ENCODE measurements at places on chromosomes 2 and 18.

DNA sequence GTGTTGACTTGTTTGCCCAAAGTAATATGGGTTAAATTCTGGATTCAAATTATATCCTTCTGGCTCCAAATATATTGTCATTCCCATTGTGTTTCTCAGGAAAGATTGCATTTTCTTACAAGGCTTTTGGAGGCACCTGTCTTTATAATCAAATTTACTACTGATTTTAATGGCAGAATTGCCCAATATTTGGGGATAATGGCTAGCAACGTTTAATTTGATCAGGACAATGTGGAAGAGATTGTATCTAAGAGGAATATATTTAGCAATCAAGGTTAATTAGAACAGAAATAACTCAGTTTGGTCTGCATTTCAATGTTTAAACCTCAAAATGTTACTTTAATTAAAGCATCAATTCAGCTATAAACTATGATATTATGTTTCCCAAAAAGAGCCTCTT is 41.7 kb upstream of the ZNF804A start:
- no peak for DNase-seq

- DNase-seq: no peak
Observed at GRCh38 chr18:26618135-26618534, 69.8 kb upstream of the KCTD1 start.

DNA sequence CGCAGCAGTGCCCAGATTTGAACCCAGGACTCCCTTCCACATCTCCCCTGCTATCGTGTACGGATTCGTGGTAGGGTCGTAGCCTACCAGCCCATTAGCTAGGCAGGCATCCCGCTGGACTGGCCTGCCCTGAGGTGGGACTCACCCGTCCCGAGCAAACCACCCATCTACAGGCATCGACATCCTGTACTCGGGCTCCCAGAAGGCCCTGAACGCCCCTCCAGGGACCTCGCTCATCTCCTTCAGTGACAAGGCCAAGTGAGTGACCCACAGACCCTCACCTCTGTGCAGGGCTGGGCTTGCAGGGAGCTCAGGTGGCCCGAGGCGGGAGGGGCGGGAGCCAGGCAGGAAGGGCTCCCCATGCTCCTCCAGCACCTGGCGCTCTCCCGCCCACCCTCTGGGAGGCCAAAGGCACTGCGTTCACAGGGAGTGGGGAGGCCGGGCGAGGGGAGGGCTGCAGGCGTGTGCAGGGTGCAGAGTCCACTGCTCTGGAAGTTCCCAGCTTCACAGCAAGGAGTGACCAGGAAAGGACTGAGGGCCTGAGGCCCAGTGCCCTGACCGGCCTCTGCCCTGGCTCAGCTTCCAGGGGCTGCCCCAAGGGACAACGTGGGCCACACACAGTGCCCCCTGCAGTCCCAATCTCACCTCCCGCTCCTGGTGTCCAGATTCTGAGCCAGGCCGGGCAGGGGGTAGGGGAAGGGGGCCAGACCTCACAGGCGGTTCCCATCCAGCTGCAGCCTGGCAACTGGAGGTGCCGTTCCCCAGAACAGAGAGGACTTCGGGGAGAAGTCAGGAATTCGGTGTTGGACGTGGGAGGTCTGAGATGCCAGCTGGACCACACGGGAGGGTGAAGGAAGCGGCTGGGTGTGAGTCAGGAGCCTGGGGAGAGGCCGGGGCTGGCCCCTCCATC is 5.4 kb downstream of the AGXT start:
- DNase-seq: no peak

GRCh38 chr2:201182650-201183364 is at the start of gene CASP10:
Gene CASP10, plus strand, starts transcription at chr2:201183141. Its CDS starts 2,637 bp downstream, at chr2:201185778.
- peak; percentile 88 for DNase-seq

DNA sequence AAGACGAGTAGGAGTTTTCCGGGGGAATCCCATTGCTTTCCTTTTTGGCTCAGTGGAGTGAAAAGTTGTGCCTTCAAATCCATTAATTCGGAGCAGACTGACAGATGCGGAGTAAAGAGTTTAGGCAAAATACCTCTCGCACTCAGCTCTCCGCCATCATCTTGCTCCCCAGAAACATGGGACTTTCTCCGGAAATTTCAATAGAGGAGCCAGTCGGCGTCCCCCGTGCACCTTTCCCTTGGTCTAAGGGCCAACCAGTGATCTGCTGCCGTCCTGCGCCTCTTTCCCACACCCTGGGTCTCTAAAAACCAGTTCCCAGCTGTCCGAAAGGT is 318 bp downstream of the TYW5 start:
- no peak for DNase-seq

GRCh38 chr2:105755895-105756294 is 11.2 kb downstream of the NCK2 start:
- DNase-seq: no peak

DNA sequence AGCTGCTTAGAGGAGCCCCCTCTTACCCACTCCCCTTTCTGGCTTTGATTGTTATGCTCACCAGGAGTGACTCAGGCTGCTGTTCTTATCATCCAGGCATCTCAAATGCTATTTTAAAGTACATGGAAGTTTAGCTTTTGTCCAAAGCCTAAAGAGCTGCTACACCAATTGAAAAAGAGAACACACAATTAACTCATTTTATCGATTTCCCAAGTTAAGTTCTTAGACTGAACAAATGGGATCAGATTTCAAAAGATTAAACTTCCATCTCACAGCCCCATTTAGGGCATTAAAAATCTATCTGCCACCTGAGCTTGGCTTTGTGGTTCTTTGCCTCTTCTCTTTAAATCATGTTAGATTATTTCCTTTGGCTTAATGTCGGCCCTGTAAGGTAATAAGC is 81.2 kb downstream of the MYO5B start:
- DNase-seq: no peak

GRCh38 chr2:196230061-196230854 is 58.9 kb upstream of the STK17B start:
- DNase-seq: no peak

DNA sequence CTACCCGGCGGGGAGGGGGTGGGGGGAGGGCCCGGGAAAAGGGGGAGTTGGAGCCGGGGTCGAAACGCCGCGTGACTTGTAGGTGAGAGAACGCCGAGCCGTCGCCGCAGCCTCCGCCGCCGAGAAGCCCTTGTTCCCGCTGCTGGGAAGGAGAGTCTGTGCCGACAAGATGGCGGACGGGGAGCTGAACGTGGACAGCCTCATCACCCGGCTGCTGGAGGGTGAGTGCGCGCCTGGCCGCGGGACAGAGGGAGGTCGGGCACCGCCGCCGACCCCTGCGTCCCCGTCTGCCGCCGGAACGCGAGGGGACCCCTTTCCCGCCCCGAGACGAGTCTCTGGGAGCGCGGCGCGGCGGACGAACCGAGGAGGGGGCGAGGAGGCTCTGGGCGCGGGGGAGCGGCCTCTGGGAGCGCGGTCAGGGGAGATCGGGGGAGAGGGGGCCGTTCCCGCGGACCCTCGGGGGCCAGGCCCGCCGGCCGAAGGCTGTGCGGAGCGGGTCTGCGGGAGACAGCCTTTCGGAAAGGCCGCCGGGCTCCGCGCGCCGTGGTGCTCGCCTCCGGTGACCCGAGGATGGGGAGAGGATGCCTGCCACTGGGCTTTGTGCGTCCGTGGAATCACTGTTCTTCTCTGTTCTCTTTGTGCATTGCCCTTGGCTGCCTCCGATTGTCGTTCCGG is 463 bp downstream of the PPP1CB start:
- DNase-seq: no peak

DNA sequence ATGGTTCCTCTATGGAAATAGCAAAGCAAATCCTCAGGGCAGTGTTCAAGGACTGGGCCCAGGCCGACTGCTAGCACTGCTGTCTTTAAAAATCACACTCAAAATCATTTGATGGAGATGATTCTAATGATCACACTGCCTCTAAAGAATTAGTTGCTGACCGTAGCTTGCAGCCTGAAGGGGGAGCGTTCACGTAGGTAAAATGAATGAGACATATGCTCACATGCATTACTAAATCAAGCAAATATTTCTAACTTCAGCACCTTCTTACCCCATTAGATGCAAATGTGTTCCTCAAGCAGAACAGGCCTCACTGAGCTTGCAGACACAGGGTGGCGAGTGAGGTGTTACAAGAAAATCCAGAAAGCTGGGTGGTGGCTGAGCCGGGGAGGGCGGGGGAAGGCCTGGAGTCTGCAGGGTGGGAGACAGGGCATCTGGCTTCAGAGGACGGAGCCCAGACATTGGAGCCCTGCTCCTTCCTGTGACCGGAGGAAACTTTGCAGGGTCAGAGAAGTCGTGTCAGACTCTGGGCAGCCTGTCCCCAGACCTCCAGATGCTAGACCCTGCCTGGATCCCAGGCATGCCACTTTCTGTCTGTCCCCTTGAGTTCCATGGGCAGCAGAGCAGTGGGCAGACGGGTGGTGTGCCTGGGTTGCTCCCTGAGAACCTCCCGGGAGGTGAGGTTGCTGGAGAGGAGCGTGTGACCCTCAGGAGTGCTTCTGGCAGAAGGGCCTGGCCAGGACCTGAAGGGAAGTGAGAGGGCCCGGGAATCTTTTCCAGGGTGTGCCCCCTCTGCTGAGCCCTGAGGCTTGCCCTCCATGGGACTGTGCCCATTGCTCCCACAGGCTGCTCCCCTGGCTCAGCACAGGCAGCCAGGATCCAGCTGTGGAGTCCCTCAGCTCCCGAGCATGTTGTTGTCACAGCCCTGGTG is 7.1 kb upstream of the NPPC start:
- no peak for DNase-seq

DNA sequence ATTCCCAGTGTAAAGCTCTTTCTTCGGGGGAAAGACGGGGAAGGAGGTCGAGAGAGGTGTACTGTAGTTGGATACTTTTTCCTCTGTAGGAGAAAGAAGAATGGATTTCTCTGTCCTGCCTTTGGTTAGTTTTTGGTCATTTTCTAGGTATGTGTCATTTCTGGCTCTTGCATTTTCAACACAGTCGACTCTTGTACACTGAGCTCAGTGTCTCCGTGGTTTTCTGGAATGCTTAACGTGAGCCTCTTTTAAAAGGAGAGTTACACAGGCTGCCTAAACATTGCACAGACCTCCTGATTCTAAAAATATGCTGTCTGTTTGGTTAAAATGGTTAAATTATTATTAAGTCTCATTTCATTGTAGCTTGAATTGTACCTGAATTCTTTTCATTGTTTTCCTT is 21.8 kb upstream of the GLS start:
- no peak for DNase-seq

GRCh38 chr18:9910661-9911060 is 3.2 kb upstream of the VAPA start:
- no peak for DNase-seq

- DNase-seq: no peak
Observed at GRCh38 chr18:60506190-60506589, 133.6 kb upstream of the MC4R start.

GRCh38 chr2:137838255-137839092 is 125.8 kb upstream of the HNMT start:
- peak; percentile 42 for DNase-seq

- DNase-seq: no peak
Observed at GRCh38 chr18:45939236-45939635, 27.9 kb downstream of the EPG5 start.

GRCh38 chr2:64210816-64211215 is 66.6 kb upstream of the PELI1 start:
- no peak for DNase-seq

GRCh38 chr18:9614401-9615279 is at the start of gene PPP4R1:
Gene PPP4R1, minus strand, starts transcription at chr18:9614559. Its CDS starts 75 bp downstream, at chr18:9614484.
- peak; percentile 94 for DNase-seq

DNA sequence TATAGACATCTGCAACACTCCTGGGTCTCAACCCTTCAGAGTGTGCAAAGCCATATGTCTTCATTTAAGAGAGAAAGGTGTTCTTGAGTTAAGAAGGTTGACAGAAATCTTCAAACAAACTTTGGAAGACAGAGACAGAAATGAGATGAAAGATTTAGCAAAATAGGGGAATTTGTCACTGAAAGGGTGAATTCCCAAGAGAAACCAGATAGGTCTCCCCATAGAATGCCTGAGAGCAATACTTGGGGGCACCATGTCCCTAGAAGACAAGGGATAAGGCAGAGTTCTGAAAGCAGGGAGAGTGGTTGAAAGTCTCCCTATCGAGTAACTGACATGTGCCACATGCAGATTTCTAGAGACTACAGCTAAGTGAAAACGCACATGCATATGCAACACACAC is 50.0 kb downstream of the AP1S3 start:
- DNase-seq: no peak

- DNase-seq: no peak
Observed at GRCh38 chr2:30639836-30640235, 167.4 kb downstream of the CAPN13 start.

- DNase-seq: no peak
Observed at GRCh38 chr2:176205126-176205525, 16.7 kb downstream of the HOXD1 start.

- DNase-seq: no peak
Observed at GRCh38 chr2:75317802-75318201, 118.5 kb upstream of the TACR1 start.

DNA sequence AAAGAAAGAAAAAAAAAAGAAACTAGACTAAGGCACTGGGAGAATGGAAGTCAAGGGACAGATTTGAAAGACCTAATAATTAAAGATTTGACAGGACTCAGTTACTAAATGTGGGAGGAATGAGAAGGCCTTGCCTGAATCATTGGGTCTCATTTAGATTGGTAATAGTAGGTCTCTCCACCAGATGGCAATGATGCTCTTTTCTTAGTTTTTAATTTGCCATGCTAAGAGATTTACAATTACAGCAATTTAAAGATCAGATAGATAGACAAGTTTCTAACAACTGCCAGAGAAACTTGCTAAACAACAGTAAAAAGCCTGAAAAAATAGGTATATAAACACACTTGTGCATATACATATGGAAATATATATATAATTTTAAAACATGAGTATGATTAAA is 153.0 kb downstream of the TMEM247 start:
- peak; percentile 23 for DNase-seq

GRCh38 chr2:241193271-241193670 is 4.8 kb downstream of the ANO7 start:
- DNase-seq: no peak

- DNase-seq: no peak
Observed at GRCh38 chr18:47777626-47778025, 152.8 kb downstream of the SMAD2 start.

- no peak for DNase-seq
Observed at GRCh38 chr18:68779169-68779568, 18.7 kb upstream of the CCDC102B start.

DNA sequence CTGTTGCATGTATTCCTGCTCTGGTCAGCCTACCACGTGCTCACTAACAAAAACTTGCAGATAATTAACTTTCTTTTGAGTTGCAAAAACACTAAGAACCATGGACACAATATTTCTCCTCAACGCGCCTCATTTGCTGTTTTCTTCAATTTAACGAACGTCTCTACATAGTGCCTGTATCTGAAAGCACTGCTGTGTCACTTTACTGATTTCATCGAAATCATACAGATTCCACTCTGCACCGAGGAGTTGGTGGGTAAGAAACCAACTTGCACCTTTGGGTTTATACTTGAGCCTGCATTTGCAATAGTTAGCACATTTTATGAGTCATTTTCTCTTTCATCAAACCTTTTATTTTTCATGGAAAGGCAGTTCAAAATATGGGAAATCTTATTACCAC is 145.8 kb downstream of the DCDC2C start:
- DNase-seq: no peak
